ENCODE measurements at places on chromosomes 11 and 22.

DNA sequence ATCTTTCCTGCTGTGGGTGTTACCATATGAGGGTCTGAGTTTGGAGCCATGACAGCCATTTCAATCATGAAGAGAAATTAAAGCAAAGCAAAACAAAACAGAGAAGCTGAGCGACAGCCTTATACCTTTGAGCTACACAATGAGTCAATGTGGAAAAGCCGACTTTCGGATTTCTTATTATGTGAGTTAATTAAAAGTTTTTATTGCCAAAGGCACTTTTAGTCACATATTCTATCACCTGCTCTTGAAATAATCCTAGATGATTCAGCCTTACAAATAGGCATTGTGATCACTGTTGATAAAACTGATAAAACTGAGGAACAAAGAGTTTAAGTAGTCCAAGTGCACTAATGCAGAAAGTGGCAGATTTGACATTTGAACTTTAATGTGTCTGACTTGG is 381.9 kb upstream of the TENM4 start:
- no peak for DNase-seq

DNA sequence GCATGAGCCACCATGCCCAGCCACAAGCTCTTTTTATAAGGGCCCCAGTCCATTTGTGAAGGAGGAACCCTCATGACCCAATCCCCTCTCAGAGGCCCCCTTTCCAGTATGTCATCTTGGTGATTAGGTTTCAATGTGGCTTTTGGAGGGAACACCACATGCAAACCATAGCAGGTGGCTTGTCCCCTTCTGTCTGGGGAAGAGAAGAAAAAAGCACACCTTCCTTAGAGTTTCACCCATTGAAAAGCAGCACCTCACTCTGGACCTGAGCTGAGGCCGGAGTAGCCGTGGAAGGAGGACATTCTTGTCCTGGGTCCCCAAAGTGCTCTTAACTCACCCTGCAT is 25.4 kb downstream of the NEAT1 start:
- no peak for DNase-seq

GRCh38 chr22:37022483-37023337 is 3.2 kb downstream of the MPST start:
- DNase-seq = no peak

GRCh38 chr22:37062702-37063381 is 11.3 kb downstream of the KCTD17 start:
- DNase-seq = no peak

GRCh38 chr22:31451709-31452571 is 37.7 kb downstream of the EIF4ENIF1 start:
- DNase-seq = no peak

GRCh38 chr22:33577862-33578411 is 342.3 kb downstream of the LARGE1 start:
- no peak for DNase-seq

DNA sequence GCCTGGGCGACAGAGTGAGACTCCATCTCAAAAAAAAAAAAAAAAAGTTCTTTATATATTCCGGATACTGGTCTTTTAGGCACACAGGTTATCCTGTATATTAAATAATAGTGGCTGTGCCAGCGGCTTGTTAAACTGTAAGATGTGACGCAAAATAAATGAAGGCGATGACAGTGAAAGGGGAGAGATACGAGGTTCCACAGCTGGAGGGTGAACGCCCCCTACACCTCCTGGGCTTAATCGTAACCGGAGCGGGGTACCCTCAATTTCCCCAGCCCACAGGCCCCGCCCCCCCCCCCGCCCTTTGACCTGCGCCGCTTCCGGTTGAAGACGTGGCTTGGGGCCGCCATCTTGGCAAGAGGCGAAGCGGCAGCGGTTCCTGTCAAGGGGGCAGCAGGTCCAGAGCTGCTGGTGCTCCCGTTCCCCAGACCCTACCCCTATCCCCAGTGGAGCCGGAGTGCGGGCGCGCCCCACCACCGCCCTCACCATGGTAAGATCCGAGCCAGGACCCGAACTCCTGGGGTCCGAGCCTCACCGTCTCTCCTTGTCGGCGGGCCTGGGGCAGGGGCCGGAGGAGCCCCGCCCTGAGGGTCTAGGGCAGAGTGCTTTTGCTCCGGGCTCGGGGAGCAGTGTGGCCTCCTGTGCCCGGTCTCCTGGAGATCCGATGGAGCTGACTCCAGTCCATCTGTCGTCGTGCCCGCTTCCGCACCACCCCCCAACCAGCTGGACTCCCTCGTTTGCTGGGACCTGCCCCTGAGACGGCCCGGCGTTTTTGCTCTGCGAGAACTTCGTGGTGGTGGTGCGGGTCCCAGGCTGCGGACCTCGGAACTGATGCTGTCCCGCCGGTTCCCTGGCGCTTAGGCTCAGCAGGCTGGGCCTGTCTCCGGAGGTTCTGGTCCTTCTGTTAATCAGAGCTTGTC is at the start of gene ARCN1:
TSS of gene ARCN1 (plus strand) at position 349 of the 920 bp plus-strand sequence. CDS start at position 488, 139 bp downstream.
- DNase-seq = peak; percentile 73

DNA sequence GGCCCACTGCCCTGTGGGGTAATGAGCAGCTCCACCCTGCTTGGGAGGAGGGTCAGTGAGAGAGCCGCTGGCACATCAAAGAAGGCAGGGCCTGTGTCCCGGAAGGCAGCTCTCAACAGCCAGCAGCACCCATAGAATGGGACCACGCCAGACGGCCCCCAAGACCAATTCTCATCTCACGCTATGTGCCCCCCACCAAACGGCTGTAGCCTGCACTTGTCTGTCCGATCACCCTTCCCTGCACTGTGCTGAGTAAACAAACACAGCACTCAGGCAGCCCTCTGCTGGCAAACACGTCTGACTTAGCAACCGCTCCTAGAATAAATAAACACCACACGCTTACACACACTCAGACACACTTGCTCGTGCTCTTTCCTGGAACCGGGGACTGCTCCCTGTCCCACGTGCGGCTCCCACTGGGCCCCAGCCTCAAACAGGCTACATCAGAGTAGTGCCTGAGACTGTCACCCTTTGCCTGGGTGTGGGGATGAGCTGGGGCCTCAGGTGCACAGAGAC is 53.2 kb upstream of the CDON start:
- no peak for DNase-seq

DNA sequence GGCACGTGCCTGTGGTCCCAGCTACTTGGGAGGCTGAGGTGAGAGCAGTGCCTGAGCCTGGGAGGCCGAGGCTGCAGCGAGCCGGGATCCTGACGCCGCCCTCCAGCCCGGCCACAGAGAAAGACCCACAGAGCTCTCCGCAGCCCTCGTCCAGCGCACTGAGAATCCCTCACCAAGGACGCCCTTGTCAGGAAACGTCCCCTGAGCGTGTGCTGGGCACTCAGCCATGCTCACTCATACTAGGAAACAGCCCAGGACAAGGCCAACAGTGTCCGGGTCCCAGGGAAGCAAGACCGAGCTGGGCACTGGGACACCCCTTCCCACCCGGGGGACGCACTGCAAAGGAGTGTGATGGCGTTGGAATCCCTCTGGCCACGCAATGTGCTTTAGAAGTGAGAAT is 14.5 kb downstream of the DEAF1 start:
- no peak for DNase-seq

DNA sequence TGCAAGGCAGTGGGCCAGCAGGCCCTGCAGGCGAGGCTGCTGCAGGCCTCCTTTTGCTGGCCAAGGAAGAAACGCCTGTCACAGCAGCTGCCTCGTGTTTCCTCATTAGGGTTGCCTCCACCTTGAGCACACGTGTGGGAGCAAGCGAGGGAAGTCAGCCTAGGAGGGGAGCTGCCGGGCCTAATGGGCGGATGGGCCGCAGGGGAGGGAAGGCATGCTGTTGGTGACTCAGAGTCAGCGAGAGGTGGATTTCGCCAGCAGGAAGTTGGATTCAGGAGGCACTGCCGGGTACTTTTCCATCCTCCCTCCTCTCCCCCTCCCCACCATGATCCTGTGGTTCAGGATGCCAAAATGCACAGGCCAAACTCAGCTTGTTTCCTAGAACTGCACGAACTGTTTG is 498.7 kb downstream of the METTL15 start:
- no peak for DNase-seq

DNA sequence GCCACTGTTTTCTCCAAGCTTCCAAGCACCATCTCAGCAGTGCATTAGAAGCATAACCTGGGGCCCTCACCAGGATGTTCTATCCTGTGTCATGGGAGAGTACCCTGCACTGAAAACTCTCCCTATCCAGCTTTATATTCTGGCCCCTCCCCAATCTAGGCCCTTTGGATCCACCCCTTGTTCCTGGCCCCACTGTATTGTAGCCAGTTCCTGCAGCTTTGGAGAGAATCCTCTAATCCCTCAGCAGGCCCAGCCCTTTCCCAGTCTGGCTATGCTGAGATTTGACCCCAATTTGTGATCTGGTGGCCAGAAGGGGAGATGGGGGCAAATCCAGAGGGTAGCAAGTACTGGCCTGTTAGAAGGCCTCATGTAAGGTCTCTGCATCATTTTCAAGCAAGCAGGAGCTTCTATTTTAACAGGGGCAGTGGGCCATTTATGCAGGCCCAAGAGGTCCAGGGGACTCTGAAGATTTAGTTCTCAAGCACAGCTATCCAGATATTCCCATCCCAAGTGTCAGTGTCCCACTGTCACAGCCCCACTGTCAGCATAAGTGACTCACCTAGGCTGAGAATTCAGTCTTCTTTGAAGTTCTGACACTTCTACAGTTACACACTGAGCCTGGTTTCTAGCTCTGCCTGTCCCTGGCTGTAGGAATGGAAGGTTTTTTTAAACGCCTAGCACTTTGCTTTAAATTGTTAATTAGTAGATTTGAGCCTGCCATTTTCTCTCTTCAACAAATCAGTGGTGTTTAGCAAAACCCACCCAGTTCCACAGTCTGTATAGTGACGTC is 589.5 kb upstream of the CADM1 start:
- no peak for DNase-seq

DNA sequence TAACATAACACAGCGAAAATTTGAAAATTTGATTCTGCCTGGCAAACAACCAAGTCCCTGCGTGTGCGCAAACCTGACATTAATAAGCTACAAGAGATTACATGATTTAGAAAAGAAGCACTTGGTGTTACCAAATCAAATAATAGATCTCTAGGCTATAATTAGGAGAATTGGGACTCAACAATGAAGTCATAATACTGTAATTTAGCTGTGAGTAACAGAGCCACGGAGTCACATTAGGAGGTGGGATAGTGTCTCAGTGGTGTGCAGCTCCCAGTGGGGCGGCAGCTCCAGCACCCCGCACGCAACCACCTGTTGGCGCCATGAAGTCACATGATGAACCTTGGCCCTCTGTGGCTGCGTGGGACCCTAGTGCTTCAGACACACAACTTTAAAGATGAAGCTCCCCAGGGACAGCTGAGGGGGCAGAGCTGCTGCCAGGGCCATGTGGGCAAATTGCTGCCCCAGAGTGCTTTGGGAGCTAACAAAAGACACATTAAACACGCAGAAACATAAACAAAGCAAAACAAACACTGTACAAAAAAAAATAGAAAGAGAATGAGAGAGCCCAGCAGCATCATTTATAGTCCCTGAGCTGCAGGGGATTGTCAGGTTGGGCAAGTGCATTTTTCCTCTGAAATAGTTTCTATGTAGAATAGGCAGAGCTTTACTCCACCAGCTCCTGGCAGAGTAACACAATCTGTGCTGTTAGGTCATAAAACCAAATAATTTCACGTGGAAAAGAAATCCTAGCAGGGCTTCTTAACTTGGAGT is 605.6 kb downstream of the SOX6 start:
- DNase-seq = no peak

- DNase-seq = no peak
Observed at GRCh38 chr11:132187814-132188213, 817.4 kb downstream of the NTM start.

DNA sequence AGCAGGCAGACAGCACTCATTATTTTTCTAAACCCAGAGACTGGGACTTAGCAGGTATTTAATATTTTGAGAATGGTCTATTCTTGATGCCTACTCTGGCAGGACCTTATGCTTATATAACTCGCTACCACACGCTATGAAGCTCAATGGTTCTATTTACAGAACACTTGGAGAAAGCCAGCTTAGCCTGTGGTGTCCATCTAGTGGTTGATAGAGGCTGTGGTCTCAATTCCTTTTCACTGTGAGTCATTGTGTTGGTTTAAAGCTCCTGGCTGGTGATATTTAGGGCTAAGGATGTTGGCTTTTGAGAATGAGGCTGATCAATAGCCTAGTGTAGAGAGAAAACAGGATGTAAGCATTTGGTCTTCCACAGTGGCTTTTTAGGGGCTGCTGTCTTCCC is 206.4 kb downstream of the DBX1 start:
- DNase-seq = no peak

DNA sequence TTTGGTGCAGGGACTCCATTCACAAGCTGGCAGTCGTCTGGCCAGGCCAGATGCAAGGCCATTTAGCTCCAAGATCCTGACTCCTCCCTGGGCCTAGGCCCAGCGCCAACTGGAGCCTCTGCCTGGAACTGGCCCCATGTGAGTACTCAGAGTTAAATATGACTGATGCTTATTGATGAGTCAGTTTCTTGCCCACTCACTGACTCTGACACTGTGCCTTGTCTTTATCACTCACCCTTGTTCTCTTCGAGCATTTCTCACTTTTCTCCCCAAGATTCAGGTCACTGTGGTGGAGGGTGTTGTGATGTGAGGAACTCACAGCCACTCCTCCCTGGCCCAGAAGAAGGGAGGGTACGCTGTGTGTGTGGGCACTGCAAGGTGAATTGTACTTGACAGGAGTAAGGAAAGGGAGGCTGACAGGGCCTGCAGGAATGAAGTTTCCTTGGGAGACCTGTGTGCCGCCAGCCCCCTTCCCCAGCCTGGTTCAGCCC is 23.2 kb upstream of the ST3GAL4 start:
- DNase-seq = no peak

GRCh38 chr11:44776551-44777208 is 49.9 kb downstream of the TSPAN18 start:
- no peak for DNase-seq

DNA sequence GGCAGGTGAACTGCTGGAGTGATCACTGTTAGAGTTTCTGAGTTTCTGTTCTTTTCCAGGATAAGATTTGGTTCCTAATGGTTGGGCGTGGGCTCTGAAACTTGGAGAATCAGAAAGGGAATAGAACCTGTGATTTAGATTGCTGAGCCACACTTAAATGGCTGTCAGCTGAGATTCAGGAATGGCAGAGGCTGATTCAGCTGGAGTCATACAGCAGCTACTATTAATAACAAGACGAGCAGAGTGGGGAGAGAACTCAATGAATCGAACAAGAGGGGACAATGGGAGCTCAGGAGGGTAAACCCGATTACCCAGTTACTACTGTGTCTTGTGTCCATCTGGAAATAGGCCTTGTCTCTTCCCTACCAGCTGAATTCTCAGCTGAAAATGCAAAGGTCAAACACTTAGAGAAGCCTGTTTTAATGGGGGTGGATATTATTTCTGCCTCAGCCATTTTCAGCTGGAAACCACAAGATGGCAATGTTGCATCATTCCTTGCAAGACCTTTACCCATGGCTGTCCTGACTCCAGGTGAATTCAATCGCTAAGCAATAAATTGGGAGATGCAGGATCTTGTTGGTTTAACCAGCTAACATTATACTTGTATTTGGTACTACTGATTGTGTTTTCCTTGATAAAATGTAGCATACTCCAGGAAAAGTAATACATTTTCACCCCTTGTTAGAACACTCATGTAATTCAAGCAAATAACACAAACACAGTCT is 104.5 kb upstream of the RAG2 start:
- DNase-seq = no peak

- no peak for DNase-seq
Observed at GRCh38 chr11:18145025-18145424, 12.7 kb downstream of the MRGPRX3 start.

GRCh38 chr11:45964911-45965389 is 42.5 kb downstream of the LARGE2 start:
- peak; percentile 41 for DNase-seq

GRCh38 chr11:2577991-2578928 is 121.5 kb downstream of the KCNQ1OT1 start:
- DNase-seq = no peak

GRCh38 chr11:95727620-95728019 is 62.0 kb downstream of the FAM76B start:
- DNase-seq = no peak

Measured in stimulated activated CD4-positive, alpha-beta T cell treated with anti-CD3 and anti-CD28 coated beads, TNF-alpha, amount 100 ng/mL, for 24 hours (primary cell).